ENCODE measurements at places on chromosomes 6 and 20. TPM values are rescaled to one million over a fixed set of nuclear protein-coding genes. Genes with fewer than 3 reads are reported as not detected.

GRCh38 chr20:63740627-63741353, 1.2 kb downstream of the SLC2A4RG start:
- DNase-seq: peak; percentile 95

The SMPD2 gene
- 4.4 TPM for total RNA-seq

- DNase-seq: no peak
These were observed 58.9 kb upstream of the L3MBTL3 start for GRCh38 chr6:129959358-129959930.

- DNase-seq: no peak
These were observed 39.3 kb upstream of the SCGN start for GRCh38 chr6:25612666-25613065.

The GRM1 gene
- 2.9 TPM for total RNA-seq

Data from Right ventricle myocardium inferior (tissue), 1 donor.